Stimulated activated CD4-positive, alpha-beta T cell treated with anti-CD3 and anti-CD28 coated beads, Interleukin-1b, Interleukin-23, amount 100 ng/mL, for 1 hour (primary cell): ENCODE measurements at places on chromosomes 2 and 18.

- DNase-seq: no peak
Measured at GRCh38 chr2:96506907-96507240, 1.7 kb upstream of the NEURL3 start.

- no peak for DNase-seq
Measured at GRCh38 chr18:59656373-59656887, 40.8 kb downstream of the CCBE1 start.

DNA sequence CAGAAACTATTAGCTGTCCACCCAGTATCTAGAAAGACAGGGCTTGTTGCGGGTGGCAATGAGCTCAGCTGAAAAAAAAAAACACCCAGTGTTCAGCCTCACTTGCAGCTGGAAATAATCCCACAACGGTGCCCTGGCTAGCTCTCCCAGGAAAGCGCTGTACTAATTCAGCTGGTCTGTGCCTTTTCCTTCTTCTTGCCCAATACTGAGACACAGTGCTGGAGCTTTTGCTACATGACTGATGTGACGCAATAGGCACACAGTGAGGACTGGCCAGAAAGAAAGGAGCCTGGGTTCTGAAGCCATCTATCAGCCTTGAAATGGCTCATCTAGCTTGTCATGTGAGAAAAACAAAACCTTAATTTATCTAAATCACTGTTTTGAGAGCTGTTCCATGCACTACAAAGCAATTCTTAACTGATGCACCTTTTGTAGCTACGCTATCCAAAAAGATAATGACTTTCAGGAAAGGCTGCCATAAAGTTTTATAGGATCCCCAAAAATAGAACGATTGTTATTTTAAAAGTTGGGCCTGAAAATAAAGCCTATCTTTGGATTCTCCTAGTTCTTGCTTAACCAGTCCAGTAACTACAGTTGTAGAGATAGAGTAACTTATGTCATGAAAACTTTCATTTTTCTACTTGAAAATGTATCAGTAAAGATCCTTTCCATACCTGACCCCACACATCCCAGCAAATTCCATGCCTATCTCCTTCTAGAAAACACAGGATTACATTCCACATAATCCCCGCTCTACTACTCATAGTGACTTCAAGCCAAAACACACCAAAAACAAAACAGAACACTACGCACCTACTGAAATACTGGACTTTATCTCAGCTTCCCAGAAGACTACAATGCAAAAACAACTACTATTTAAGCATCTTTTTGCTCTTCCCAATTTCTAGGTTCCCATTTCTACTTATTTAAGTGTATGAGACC lies 15.9 kb downstream of the KIDINS220 start:
- DNase-seq: no peak

GRCh38 chr2:157093666-157094065 lies 163.8 kb upstream of the GALNT5 start:
- DNase-seq: no peak

- no peak for DNase-seq
Measured at GRCh38 chr2:36253086-36253485, 102.5 kb upstream of the CRIM1 start.

DNA sequence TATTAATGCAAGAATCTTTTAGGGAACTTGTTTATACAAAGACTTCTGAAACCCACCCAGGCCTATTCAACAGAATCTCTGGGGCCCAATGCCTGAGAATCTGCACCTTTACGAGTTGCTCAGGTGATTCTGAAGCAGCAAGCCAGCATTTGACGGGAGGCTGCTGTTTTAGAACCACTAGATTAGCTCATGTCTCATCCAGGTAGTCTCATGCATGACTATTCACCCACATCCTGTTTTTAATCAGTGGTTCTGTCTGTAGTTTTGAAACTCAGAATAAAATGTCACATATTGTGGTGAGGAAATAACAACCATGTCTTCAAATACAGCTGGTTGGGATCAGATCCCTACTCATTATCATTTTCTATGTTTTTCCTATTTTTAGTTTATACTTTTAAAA lies 39.5 kb downstream of the CYTIP start:
- peak; percentile 33 for DNase-seq

DNA sequence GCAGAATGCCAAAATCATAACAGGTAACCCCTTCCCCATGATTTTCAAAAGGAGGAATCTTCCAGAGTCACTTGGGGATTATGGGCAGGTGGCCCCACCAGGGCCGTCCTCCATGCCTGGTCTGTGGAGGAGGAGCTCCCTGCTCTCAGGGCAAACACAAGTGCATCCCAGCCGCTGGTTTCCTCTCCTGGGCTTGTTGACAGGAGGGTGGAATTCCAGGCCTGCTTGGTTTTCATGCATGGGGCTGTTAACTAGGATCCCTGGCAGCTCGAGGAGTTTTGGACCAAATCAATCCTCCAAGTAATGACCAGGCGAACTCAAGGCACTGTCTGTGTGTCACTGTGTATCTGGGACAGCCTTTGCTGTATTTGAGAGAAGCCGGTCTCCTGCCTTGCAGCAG lies 45.3 kb downstream of the FOSL2 start:
- no peak for DNase-seq

DNA sequence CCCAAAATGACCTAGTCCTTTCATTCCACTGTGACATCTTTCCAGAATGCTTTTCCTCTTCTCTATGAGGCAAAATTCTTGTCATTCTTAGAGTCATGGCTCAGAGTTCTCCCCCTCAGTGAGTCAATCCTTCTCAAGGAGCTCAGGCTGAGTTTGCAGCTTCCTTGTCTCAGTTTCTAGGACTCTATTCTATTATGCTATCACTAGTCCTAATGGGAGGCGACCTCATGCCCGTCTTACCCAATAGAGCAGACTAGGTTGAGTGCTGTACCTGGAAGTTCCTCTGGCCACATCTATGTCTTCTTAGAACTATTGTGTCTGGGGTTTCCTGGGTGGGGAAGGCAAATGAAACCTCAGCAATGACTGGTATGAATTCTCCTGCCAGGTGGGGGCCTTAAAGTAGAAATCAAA lies 51.5 kb downstream of the HAUS1 start:
- DNase-seq: no peak

DNA sequence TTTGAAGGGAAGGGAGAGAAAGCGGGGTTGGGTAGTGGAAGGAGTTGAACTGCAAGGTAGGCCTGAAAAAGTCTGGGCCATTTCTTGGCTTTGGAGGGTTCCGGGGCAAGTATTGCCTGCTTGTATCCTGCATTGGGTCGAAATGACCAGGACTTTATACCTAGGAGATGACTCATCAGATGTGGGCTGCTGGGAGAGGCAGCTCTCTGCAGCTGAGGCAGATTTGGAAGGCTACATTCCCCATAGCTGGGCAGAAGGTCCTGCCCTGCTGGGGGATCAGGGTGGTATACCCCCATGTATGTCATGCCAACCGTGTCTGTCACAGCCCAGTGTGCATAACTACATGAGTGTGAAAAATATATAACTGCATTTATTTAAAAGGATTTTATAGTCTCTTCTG lies 171.8 kb upstream of the SPRED2 start:
- no peak for DNase-seq
